ENCODE measurements at places on chromosomes 12 and 14.

GRCh38 chr12:123996581-123996980 is 23.6 kb downstream of the ZNF664 start:
- no peak for DNase-seq

DNA sequence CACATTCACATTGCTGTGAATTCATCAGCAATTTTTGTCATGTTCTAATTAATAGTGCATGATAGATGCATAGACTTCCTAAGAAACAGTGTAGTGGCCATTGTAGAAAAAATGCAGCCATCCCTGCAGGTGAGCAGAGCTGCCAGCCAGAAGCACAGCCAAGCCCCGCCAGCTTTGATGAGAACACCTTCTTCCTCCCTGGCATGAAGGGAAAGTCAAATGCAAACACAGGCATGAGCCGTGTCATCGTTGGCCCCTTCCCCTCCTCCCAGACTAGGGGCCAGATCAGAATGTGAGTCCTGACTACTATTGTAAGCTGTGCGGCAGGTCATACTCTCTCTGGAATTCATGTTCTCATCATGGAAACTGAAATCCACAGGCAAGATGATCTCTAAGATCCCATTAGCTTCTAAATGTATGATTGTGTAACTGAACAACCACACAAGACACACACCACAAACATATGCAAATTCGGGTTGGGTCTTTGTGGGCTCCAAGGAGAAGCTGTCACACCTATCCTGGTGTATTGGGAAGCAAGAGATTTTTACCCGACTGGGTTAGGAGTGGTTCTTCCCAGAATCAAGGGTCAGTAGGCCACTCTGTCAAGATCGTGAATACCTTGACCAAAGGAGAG is 2.8 kb upstream of the AQP2 start:
- DNase-seq, result no peak

DNA sequence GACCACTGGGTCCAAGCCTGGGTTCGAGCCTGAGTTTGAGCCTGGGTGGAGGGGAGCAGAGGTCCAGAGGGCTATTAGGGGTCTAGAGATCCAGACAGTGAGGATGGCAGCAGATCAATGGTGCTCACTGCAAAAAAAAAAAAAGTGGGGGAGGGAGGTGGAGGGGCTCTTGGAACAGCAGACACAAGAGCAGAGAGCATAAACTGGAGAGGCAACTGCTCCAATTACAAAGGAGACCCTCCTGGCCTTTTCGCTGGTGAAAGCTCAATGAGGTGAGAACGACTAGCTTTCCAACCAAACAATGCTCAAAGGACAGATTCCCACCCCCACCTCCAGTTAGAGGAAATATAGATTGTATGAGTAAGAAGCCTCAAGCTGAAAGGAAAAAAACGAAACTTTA is 124.2 kb upstream of the TSPAN8 start:
- DNase-seq, result no peak

DNA sequence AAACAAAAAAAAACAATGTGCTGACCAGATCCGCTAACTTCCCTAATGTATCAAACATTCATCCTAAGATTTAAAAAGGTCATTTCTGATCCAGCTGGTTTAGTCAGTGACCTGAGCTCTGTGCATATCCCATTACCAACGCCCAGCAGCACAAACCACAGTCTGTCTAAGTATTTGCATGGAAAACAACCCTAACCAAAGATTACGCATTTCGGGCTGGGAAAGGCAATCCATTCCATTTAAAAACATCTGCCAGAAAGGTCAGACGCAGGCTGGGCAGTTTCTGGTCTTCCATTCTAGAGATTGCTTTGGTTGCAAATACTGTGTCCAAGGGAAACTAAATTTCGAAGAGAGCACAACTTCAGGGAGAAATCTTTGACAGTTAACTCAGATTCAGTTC is 234.9 kb downstream of the FLRT2 start:
- DNase-seq, result no peak

DNA sequence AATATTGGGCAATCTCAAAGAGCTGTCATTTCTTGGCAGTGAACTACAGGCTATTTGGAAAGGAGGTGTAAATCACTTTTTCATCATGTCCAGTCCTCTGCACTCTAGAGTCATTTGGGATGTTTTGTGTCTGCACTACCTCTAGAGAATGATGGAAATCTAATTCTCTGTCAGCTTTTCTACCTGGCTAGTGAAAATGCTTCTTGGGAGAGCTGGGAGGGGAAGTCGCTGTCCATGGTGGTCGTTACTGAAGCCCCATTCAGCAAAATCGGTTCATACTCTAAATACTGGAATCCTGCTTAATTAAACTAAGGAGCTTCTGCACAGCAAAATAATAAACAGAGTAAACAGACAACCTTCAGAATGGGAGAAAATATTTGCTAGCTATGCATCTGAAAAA is 251.8 kb downstream of the APAF1 start:
- no peak for DNase-seq

DNA sequence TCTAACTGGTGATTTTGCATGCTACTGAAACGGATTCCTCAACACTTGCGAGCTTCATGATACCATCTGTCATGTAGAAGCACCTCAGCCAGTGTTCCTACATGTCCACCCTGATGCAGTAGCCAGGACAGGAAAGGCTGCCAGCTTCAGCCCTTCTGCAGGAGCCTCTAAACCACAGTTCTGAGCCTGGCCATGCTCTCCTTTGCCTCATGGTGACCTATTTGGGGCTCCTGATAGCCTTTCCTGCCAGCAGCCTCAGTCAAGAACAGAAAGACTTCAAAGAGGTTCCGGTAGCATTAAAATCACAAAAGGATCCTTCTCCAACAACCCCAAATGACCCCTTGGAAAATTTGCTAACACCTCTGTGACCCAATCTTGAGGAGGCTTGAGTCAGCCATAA is 96.0 kb downstream of the CNTN1 start:
- DNase-seq, result no peak

GRCh38 chr12:90393652-90394051 is 561.3 kb downstream of the CCER1 start:
- no peak for DNase-seq

DNA sequence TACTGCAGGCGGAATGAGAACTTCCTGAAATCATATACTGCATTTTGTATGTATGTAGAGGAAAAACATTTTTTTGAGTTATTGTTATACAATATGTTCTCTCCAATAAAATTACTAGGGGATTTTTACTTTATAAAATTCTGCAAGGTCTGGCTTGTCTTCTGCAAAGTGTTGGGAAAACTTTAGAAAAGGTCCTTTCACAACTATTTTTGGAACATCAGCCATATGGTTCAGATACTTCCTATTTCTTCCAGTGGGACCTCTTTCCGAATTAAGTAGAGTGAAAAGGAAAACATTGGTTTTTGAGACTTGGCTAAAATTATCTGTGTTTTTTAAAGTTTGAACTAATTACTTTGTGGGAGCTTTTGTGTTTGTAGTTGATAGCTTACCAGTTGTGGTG is 52.7 kb downstream of the DAAM1 start:
- DNase-seq, result no peak

- DNase-seq, result no peak
Measured at GRCh38 chr12:115710104-115710564, 567.4 kb downstream of the MED13L start.

DNA sequence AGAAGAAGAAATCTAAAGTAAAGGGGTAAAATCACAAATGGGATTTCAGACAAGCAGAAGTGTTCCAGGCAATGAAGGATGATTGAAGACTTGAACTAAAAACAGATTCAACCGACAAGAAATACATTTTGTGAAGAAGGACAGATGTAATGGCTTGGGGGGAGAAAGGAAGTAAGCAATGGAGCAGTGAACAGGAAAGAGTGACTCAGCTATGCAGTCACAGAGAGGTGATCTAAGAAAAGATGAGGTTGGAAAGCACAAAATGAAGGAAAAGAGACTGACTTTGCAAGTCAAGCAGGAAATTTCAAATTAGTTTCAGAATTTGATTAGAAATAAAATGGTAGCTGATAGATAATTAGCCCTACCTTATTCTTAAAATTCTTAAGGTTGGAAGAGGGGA is 66.5 kb downstream of the PUS7L start:
- DNase-seq, result no peak

DNA sequence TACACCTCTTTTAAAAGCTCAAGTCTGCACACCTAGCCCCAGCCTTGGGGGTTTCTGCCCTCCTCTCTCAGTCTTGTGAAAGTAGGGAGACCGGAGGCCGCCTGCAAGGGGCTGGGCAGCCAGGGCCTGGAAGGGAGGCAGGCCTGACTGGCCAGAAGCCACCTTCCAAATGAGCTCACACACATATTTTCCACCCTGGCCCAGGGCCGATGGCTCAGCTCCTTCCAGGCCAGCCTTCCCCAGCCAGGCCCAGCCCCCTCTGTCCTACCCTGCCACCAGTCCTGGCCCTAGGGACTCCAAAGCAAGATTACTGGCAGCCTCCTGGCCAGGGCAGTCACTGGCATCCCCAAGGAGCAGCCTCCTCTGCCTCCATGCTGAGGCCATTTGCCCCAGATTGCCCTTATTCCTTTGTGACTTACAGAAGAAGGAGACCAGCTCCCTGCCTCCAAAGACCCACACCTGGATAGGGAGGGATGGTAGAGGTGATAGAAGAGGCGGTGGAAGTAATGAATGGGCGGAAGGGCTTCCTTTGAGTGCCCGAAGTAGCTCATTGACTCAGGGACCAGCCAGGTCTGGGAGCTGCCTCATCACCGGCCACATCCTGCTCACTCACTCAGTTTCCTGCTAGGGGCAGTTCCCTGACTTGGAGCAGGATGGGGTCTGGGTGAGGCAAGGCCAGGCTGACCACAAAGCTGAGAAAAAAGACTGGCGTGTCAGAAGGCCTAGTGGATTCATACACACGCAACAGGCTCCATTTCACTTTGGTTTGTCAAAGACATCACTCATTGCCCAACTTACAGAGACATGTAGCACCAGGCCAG is 14.8 kb downstream of the MMP14 start:
- no peak for DNase-seq

DNA sequence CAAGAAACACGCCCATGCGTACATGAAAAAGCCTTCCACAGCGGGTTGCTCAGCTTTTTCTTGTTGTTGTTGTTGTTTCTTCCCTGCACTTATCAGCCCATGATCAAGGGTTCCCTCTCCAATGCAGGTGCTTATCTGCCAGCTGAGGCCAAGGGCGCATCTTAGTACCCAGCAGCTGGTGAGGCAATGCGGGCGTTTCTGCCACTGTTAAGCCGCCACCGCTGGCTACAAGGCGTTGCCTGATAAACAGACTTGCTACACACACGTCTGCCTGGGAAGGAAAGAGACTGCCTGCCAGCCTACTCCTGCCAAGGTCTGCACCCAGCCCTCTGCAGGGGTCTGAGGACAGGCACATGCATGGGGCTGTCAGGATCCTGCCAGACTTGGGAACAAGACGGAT is 345.9 kb downstream of the BCL11B start:
- DNase-seq, result no peak

DNA sequence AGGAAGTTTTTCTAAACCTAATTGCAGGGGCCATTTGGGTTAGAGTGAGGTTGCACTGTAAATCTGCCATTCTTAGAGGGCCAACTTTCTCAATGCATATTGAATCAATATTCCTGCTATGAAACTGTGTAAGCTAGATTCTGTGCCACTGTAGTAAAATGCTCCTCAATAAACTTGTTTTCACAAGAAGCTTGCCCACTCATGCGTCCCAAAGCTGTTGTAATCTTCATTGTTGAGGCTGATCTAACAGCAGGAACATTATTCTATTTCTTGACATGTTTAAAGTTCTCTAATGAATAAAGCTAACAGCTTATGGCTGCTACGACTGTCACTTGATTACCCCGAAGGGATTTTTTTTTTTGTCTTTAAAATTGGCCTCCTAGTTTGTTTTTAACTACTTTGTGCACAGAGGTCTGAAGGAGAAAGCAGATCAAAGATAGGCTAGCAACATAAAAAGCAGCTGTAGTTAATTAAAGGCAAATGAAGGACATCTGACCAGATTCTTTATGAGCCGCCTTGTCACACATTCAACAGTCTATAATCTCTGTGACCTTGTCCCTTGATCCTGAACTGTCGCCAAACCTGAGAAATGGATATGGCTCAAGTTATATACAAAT is 243.7 kb downstream of the PAX9 start:
- DNase-seq, result no peak

- DNase-seq, result peak; percentile 41
Measured at GRCh38 chr12:106226884-106227640, 20.8 kb downstream of the CKAP4 start.

DNA sequence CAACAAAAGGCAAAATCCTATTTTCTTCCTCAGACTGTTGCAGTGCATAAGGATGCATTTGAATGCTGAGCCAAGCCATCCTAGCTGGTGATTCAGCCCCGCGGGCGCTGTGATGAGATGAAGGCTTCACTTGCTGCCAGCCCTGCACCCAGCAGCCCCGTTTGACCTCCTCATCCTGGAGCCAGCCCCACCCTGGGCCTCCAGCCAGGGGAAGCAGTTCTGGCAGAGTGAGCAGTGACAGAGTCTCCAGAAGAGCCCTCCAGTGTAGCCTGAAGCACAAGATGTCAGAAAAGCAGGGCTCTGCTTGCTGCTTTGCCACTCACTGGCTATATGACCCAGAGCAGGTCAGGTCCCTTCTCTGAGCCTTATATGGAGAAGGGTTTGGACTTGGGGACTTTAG is 96.2 kb upstream of the HSPB8 start:
- DNase-seq, result no peak

- DNase-seq, result no peak
Measured at GRCh38 chr12:14482886-14483285, 84.8 kb downstream of the PLBD1 start.

- DNase-seq, result no peak
Measured at GRCh38 chr12:132359971-132360370, 30.6 kb upstream of the GALNT9 start.

GRCh38 chr14:90348270-90348669 is 16.5 kb upstream of the NRDE2 start:
- DNase-seq, result no peak

- DNase-seq, result no peak
Measured at GRCh38 chr12:110262442-110263388, 18.3 kb upstream of the ATP2A2 start.

DNA sequence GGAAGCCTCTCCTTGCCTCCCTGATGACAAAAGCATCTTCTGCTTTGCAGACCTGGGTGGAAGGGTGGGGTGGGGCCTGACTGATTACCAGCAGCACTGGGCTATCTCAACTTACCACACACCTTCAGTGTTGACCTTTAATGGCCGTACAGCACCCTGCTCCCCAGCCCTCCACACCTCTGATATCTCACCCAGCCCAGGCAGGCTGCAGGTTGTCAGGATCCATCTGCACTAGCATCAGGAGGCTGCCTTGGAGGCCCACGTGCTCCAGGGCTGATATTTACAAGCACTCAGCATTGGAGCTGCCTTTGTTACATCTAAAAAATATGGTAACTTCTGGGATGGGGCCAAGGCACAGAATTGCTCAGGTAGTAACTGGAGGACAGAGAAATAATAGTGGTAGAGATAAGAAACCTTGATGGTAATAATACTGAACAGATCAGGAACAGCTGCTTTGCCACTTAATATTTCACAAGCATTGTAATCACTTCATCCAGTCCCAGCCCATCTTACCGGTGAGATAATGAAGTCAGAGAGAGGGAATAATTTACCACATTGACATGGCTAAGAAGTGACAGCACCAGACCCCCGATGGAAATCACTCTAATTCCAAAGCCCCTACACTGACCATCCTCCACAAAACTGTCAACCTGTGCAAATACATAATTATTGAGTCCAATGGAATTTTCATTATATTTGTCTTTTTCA is 125.2 kb upstream of the RFLNA start:
- DNase-seq, result no peak
